Liver (tissue), 10 donors: ENCODE measurements at places on chromosomes 5 and 9.

DNA sequence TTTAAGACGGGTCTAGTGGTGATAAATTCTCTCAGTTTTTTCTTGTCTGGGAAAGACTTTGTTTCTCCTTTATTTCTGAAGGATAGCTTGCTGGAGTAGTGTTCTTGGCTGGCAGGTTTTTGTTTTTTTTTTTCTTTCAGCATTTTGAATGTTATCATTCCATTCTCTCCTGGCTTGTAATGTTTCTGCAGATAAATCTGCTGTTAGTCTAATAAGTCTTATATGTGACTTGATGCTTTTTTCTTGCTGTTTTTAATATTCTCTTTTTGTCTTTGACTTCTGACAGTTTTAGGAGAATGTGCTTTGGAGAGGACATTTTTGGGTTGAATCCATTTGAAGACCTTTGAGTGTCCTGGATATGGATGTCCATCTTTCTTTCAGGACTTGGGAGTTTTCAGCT lies 16.0 kb downstream of the HSD17B4 start:
- DNase-seq, result no peak

GRCh38 chr9:104841601-104842141 lies 77.7 kb downstream of the NIPSNAP3B start:
- no peak for DNase-seq

GRCh38 chr9:124258607-124259157 lies 933 bp downstream of the NEK6 start:
- peak; percentile 56 for DNase-seq

DNA sequence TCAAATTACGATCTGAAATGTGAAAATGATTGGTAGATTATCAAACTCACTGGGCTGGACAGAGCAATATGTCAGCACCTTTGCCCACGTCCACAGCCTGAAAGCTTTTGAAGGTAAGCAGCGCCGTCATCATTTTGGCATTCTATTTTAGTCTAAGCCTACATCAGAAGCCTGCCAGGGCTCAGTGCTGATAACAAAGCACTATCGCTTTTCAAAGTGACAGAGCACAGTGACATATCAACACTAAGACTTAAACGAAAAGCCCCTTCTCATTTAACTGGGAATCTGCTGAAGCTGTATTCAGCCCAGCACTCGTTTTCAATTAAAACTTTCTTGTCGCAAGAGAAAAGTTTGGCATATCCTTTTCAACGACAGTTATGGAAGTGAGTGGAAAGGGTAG lies 1076.3 kb downstream of the PTPRD start:
- DNase-seq, result no peak

DNA sequence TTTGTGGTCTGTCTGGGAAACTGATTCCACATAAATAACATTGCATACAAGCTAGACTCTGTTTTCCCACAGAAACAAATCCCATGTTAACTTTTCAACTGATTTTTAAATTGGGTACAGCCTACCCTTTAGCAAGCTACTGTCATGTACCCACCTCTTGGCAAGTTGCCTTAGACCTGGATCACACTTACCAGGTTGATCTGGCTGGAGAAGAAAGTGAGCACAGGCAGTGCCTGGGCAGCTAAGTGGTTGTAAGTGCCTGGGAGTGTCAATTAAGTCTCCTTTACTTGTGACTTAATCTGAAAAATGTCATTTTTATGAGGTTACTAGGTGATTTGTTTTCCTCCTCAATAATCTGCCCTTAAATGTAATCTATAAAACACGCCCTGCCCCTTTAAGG lies 336.4 kb downstream of the ARL15 start:
- no peak for DNase-seq
